Hematopoietic multipotent progenitor cell treated with erythropoietin and hydrocortisone succinate and interleukin-3 and kit ligand, for 15 days (in vitro differentiated cells): ENCODE measurements at places on chromosomes 3 and 15.
A peak's percentile ranks its signal among the peaks of the same experiment; 100 is the strongest.

DNA sequence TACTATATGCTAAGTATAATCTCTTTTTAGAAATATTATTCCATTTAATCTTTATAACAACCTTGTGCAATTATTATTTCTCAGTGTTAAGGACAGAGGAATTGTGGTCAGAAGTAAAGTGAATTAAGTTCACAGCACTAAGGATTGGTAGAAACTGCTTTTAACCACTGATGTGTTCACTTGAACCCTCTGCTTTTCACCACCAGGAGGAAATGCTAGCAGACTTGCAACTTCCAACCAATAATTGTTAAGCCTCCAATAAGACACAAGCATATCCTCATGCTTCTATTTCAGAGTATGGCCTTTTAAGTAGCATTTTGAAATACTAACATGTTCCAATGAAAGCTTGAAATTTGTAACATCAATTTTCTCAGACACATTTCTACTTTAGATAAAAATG lies 527.4 kb downstream of the SI start:
- DNase-seq, result no peak

DNA sequence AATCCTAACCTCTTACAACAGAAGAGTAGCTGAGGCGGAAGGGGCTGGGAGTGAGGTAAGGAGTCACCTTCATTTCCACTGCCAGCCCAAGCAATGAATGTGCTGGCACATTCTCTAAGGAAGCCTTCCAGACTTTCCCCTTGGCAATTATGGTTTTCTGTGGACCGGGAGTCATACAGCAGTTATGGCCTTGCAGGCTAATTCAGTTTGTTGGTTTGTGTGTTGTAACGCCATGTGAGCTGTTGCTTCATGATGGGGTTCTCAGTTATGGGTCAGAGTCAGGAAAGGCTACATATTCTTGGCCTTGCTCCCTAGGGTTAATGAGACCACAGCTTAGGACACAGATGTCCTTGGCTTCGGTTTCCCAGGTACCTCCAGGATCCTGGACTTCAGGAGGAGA lies 137.0 kb downstream of the ADAMTS17 start:
- DNase-seq, result no peak

- DNase-seq, result no peak
These were observed 10.8 kb downstream of the ESYT3 start for GRCh38 chr3:138445236-138445635.

DNA sequence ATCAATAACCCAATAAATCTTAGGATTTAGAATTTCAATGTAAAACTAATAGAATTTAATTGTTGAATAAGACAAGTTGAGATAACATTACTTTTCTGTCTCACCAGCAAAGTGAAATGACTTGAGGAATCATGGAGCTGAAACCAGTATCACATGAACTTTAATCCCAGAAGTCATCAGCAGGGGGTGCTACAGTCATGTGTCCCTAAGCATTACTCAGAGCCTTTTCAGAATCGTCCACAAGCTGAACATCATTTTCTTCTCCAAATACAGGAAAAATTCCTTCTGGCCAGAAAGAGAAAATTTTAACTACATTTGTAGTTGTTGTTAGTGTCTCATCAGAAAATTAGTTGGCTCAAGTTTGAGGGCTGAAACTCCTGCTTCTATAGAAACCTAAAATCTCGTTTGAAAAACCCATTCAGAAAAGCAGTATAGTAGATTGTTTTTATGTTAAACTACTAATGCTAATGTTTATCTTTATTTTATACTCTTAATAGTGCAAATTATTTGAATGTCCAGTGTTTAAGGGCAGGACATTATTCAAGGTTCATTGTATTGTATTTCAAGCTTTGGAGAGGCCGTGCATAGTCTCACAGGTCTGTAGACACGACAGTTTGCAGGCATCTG lies 384.1 kb downstream of the PLOD2 start:
- peak; percentile 8 for DNase-seq

- DNase-seq, result no peak
These were observed 573.0 kb downstream of the RBMS3 start for GRCh38 chr3:29853841-29854397.
